Activated T-cell treated with anti-CD3 and anti-CD28 coated beads, Interleukin-2, amount 50 U/mL, for 72 hours (primary cell): ENCODE measurements at places on chromosomes 16 and 17. TPM values are rescaled to one million over a fixed set of nuclear protein-coding genes. Genes with fewer than 3 reads are reported as not detected.

PNMT gene
- 0.67 TPM for total RNA-seq

PRAC2 gene
- total RNA-seq = not detected

GPATCH8 gene
- total RNA-seq = 45.4 TPM

NOL3 gene
- 30.6 TPM for total RNA-seq

HIC1 gene
- total RNA-seq = 11.7 TPM

NETO2 gene
- total RNA-seq = 5.0 TPM

GPR139 gene
- not detected for total RNA-seq

RSKR gene
- total RNA-seq = 33.4 TPM

SPNS1 gene
- total RNA-seq = 21.1 TPM

LRRC46 gene
- total RNA-seq = 0.83 TPM

DNA sequence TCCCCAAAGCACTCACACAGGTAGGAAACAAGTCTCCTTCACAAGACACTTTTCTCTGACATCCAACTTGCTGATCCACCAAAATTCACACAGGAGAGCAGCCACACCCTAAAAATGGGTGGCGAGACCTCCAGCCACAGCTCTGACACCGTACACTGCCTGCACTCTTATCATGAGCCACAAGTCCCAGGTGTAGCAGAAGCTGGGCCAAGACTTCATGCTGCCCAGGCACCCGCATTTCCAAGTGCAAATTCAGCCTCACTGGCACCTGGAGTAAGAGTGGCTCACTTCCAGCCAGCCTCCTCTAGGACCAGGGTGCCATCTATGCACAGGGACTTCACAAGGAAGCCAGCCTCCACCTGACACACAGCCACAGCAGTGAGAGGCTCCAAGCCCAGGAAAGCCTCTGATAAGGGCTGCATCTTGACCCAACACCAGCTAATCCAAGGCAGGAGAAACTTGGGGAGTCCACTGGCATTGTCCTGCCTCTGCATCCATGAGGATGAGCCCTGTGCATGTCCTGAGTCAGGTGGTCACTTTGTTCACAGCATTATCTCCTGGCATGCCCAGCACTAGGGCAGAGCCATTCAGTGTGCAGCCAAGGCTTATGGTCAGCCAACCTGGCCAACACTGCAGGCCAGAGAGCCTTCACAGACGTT lies 2.6 kb upstream of the ZNF768 start:
- H3K27ac ChIP-seq = peak overlapping the region; percentile 7
- peaks cover 8% of the 10 kb centered on the region for H3K36me3 ChIP-seq
- no peak overlapping the region for H3K4me3 ChIP-seq
- DNase-seq = no peak

DNA sequence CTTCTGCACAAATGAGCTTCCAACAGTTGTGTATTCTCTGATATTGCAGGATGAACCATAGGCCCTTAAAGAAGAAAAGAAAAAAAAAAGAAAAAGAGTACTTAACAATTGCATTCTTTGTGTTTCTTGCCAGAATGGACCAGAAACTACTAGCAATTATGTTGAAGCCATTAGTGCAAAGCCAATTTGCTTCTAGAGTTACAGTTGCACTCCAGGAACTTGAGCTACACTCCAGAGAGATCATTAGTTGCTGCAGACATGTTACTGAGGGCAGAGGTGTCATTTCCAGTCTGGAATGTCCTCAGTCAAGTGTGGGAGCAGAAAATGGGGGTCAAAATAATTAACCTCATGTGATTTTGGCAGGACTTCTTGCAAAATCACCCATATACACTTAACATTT lies 85.6 kb upstream of the CCL2 start:
- no peak overlapping the region for H3K27ac ChIP-seq
- H3K27me3 ChIP-seq = peaks cover 23% of the 10 kb centered on the region
- H3K4me1 ChIP-seq = no peaks in the 10 kb centered on the region

- no peak for DNase-seq
- H3K4me1 ChIP-seq = peaks cover 59% of the 10 kb centered on the region
- no peak overlapping the region for H3K27ac ChIP-seq
- H3K4me3 ChIP-seq = peak overlapping the region; percentile 79
- peaks cover 12% of the 10 kb centered on the region for H3K27me3 ChIP-seq
These were observed 14.1 kb upstream of the TNS4 start for GRCh38 chr17:40515491-40516041.

GRCh38 chr17:43416998-43417890 lies 18.5 kb downstream of the ARL4D start:
- H3K4me3 ChIP-seq = no peak overlapping the region
- no peak for DNase-seq
- H3K27ac ChIP-seq = no peak overlapping the region
- peaks cover 39% of the 10 kb centered on the region for H3K27me3 ChIP-seq

- H3K4me1 ChIP-seq = peaks cover 45% of the 10 kb centered on the region
- DNase-seq = peak; percentile 28
- H3K27me3 ChIP-seq = peaks cover 30% of the 10 kb centered on the region
These were observed 15.2 kb upstream of the CA4 start for GRCh38 chr17:60134396-60135150.

GRCh38 chr16:85297881-85298280 lies 185.6 kb upstream of the CIBAR2 start:
- no peak overlapping the region for H3K27ac ChIP-seq
- no peak for DNase-seq

GRCh38 chr17:8928347-8928746 lies 37.2 kb downstream of the PIK3R5 start:
- DNase-seq = no peak
- H3K4me1 ChIP-seq = peaks cover 18% of the 10 kb centered on the region

GRCh38 chr16:83912519-83913244 lies 13.8 kb downstream of the MLYCD start:
- H3K4me3 ChIP-seq = no peak overlapping the region
- no peak for DNase-seq
- no peaks in the 10 kb centered on the region for H3K4me1 ChIP-seq
- H3K27ac ChIP-seq = no peak overlapping the region
- H3K36me3 ChIP-seq = peaks cover 4% of the 10 kb centered on the region

DNA sequence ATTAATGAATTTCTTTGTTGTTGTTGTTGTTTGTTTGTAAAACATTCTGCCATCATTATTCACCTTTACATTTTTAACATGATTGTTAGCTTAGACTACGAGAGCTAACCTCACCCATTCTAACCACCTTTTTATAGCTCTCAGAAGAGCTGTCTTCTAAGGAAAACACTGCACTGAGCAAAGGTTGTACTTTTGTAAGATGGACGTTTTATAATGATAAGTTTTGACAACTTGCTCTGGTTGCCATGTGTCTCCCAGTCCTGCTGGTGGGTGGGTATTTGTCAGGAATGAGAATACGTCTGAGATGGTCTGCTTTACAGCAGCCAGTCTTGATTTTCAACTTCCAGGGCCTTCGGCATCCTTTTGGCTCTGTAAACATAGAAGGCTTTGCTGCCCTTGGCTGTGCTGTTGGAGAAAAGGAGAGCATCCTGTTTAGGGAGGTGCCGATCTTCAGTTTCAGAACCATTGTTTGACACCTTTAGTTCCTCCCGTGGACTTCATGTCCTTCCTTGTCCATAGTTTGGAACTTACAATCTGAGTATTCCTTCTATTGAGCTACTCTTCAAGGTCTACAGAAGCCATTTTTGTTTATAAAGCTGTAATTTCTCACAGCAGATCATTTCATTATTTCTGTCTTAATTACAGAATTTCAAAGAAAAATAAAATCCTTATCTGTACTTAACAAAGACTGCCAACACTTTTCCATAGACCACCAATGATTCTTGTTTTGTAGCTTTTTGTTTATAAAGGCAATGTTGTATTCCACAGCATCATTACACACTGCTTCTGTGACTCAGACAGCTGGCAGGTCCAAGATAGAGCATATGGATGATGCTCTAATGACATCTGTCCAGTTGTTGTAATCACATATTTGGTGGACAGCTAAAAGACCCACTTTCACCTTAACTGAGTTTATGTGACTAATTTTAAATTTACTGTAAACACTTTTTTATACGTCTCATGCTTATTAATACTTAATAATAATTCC lies 270.1 kb upstream of the TBX2 start:
- no peak for DNase-seq
- no peaks in the 10 kb centered on the region for H3K27me3 ChIP-seq
- H3K36me3 ChIP-seq = peaks cover 2% of the 10 kb centered on the region

DNA sequence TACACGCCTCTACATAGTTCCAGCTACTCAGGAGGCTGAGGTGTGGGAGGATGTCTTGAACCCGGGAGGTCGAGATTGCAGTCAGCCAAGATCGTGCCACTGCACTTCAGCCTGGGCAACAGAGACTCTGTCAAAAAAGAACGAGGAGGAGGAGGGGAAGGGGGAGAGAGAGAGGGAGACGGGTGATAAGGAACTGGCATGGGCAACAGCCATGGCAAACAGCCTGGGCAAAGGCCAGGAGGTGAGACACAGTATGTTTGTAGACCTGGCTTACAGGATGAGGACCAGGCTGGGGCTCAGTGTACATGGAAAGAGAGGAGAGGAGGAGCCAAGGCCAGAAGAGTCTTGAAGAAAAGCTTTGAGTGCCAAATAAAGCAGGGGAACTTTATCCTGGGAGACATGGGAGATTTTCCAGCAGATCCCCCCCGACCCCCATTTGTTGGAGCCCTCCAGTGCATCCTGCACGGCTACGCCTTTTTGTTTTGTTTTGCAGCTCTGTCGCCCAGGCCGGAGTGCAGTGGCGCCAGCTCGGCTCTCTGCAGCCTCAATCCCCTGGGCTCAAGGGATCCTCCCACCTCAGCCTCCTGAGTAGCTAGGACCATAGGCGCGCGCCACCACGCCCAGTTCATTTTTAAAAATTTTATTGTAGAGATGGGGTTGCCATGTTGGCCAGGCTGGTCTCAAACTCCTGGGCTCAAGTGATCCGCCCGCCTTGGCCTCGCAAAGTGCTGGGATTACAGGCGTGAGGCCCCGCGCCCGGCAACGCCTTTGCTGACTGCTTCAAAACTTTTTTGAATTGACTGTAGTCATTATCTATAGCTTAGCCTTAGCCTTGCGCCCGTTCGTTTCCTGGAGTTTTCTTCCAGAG lies 1.3 kb upstream of the ALKBH5 start:
- peaks cover 60% of the 10 kb centered on the region for H3K4me1 ChIP-seq
- H3K27me3 ChIP-seq = no peaks in the 10 kb centered on the region
- peak overlapping the region; percentile 98 for H3K4me3 ChIP-seq
- no peak for DNase-seq

DNA sequence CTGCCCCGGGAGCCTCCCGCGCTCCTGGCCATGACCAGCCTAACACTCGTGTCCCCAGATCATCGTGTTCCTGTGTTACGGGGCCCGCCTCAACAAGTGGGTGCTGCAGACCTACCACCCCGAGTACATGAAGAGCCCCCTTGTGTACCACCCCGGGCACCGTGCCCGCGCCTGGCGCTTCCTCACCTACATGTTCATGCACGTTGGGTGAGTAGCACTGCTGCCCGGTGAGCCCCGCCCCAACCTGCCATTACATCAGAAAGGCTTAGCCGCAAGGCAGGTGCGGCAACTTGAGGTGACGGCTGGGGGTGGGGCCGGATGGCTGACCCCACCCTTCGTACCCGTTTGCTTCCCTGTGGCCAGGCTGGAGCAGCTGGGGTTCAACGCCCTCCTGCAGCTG lies 1.4 kb downstream of the RHBDL1 start:
- H3K27me3 ChIP-seq = no peaks in the 10 kb centered on the region
- H3K4me1 ChIP-seq = peaks cover 18% of the 10 kb centered on the region
- no peak overlapping the region for H3K4me3 ChIP-seq
- H3K36me3 ChIP-seq = no peaks in the 10 kb centered on the region
- DNase-seq = no peak
- no peak overlapping the region for H3K27ac ChIP-seq

GRCh38 chr17:55435408-55435807 lies 13.8 kb upstream of the MMD start:
- H3K4me3 ChIP-seq = no peak overlapping the region
- no peak for DNase-seq
- H3K36me3 ChIP-seq = no peaks in the 10 kb centered on the region
- H3K27ac ChIP-seq = no peak overlapping the region
- peaks cover 67% of the 10 kb centered on the region for H3K4me1 ChIP-seq
- peaks cover 52% of the 10 kb centered on the region for H3K27me3 ChIP-seq

DNA sequence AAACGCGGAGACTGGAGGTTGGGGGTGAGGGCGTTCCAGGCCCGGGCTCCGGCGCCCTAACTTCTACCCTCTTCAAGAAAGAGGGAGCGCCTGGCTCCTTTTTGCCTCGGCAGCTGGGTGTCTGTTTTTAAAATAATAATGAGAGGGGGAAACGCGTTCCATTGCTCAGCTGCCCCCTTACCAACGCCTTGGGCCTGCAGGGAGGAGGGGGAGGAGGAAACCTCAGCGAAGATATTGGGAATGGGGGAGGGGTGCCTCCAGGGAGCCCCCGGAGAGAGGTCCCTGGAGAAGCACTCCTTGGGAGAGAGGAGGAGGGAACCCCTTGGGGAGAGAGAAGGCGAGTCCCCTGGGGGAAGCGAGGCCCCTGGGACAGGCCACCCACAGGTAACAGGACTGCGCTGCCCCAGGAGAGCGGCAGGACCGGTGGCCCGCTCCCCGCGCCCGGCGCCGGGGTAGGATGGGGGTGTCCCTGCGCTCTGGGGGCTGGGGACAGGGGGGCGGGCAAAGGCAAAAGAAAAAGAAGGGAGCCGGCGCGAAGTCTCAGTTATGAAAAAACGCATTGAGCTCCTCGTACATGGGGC lies 2.7 kb downstream of the NEUROD2 start:
- peak overlapping the region; percentile 62 for H3K4me3 ChIP-seq
- no peak for DNase-seq
- peaks cover 26% of the 10 kb centered on the region for H3K4me1 ChIP-seq
- no peaks in the 10 kb centered on the region for H3K36me3 ChIP-seq

- peaks cover 4% of the 10 kb centered on the region for H3K36me3 ChIP-seq
- H3K27ac ChIP-seq = no peak overlapping the region
- no peak overlapping the region for H3K4me3 ChIP-seq
- H3K27me3 ChIP-seq = no peaks in the 10 kb centered on the region
- H3K4me1 ChIP-seq = peaks cover 20% of the 10 kb centered on the region
These were observed 48.9 kb downstream of the SLFN5 start for GRCh38 chr17:35291802-35292201.

DNA sequence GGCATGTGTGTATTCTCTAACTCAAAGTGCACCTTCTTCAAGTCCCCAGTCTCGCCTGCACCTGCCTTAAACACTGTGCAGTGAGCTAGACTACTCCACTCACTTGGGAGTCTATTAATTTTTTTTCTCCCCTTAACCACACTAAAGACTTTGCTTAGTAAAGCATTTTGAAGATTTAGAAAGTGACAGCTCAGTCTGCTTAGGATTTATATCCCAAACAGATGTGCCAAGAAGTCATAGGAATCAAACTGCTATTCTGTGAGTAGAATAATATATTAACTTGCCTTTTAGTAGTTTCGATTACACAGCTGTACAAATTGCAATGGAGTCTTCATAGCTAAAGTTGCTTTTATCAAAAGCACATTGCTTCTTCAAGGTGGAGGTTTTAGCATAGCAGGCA lies 47.2 kb upstream of the MED13 start:
- H3K4me3 ChIP-seq = no peak overlapping the region
- no peak overlapping the region for H3K27ac ChIP-seq
- no peak for DNase-seq
- no peaks in the 10 kb centered on the region for H3K27me3 ChIP-seq
- no peaks in the 10 kb centered on the region for H3K4me1 ChIP-seq

GRCh38 chr17:45302649-45303173 lies 14.1 kb downstream of the MAP3K14 start:
- H3K36me3 ChIP-seq = peaks cover 42% of the 10 kb centered on the region
- peak overlapping the region; percentile 88 for H3K27ac ChIP-seq
- peaks cover 100% of the 10 kb centered on the region for H3K4me1 ChIP-seq

GRCh38 chr16:62036101-62036801 lies at the start of gene CDH8:
Gene CDH8, minus strand, starts transcription at chr16:62036438. Its CDS starts 15,035 bp downstream, at chr16:62021403.
- H3K27ac ChIP-seq = no peak within 1 kb of the TSS
- peaks cover 14% of the 10 kb centered on the region for H3K27me3 ChIP-seq
- no peak for DNase-seq
- no peak within 1 kb of the TSS for H3K4me3 ChIP-seq
- H3K4me1 ChIP-seq = peaks cover 5% of the 10 kb centered on the region
